ENCODE measurements at places on chromosomes 1 and 21.

DNA sequence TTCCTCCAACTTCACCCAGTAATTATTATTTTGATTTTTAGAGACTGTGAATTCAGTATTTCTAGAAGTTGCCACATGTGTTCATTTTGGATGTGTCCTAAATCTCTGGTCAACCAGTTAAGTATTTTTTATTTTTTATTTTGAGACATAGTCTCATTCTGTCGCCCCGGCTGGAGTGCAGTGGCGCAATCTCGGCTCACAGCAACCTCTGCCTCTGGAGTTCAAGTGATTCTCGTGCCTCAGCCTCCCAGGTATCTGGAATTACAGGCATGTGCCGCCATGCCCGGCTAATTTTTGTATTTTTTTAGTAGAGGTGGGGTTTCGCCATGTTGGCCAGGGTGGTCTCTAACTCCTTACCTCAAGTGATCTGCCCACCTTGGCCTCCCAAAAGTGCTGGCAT, 8.0 kb downstream of the MACF1 start:
- no peak for DNase-seq

- no peak for DNase-seq
These were observed 18.1 kb downstream of the NAV1 start for GRCh38 chr1:201556841-201557571.

DNA sequence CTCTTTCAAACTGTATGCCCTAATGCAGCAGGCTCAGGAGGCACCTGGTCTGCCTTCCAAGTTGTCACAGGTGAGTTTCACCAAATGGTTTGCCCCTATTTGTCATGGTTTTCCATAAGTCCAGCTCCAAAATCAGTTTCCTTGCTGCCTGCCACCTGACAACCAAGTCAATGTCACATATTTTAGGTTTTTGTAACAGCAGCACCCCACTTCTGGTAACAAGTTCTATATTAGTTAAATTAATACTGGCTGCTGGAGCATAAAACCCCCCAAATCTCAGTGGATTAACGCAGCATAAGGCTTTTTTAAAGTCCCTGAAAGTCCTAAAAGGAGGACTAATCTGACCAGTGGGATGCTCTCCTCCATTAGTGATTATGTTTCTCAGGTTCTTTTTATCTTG, 200.7 kb downstream of the RRAGC start:
- DNase-seq: no peak

GRCh38 chr1:203450001-203450400, 25.6 kb upstream of the PRELP start:
- DNase-seq: no peak

DNA sequence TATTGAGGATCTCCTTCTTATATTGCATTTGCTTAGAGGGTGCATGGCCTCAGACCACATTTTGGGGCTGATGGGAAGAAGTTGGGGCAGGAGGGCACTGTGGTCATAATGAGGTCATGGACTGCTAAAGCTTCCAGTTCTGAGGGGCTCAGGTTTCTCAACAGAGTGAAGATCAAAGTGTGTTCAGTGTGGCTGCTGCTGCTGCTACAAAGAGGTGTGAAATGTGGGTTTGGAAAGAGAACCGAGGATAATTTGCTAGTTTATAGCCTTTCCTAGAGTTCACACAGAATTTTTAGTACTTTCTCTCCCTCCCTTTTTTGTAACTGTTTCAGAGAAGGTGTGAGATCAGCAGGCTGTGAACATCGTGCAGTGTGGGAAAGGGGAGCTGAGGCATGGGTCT, 73.3 kb downstream of the CACNA1E start:
- DNase-seq: no peak

DNA sequence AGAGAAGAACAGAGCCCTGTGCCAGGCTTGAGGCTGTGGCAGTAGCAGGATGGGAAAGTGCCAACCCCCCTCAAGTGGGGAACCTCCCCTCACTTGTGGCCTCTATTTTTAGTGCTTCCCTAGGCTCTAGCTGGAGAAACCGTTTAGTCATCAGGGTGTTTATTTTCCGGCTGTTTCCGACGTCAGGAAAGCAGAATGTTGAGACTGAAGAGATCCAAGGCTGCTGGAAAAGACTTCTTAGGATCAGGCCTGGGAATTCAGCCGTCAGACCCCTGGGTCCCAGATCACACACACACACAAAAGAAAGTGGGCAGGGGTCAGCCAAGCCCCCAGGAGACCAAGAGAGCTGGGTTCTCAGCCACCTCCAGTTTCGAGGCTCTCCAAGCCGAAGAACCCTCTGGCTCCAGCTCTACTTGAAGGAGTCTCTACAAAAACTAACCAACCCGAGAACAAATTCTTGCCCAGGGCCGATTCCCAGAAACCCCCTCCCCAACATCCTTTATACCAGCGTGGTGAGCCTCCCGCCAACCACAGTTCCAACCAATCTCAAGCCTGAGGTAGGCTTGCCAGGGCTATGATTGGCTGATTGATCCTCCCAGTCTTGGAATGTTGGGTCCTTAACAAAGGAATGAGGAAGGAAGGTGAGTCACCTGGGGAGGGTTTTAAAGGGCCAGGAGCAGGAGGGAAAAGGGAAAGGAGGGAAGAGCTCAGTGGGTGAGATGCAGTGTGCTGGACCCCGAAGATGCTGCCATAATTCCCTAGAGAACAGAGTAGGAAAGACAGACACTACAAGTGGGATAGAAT, 2.5 kb upstream of the MEF2D start:
- DNase-seq: peak; percentile 84
